ENCODE measurements at places on chromosomes 2 and 18. TPM values are rescaled to one million over a fixed set of nuclear protein-coding genes. Genes with fewer than 3 reads are reported as not detected.

The VWC2L gene
- not detected for total RNA-seq

The RNU2-63P gene
- 26.9 TPM for total RNA-seq

The HOXD12 gene
- not detected for total RNA-seq

The TMEM198 gene
- under 0.01 TPM for total RNA-seq

The SLC1A4 gene
- 22.1 TPM for total RNA-seq

The GPR155 gene
- 1.3 TPM for total RNA-seq

The TMEM247 gene
- total RNA-seq: not detected

The NPPC gene
- not detected for total RNA-seq

The PROKR1 gene
- not detected for total RNA-seq

The SIX3 gene
- not detected for total RNA-seq

The IL36A gene
- 6.3 TPM for total RNA-seq

The AMER3 gene
- under 0.01 TPM for total RNA-seq

The CSRNP3 gene
- 0.26 TPM for total RNA-seq

The CYRIA gene
- 4.1 TPM for total RNA-seq

The IL1RL2 gene
- 2.6 TPM for total RNA-seq

The PROC gene
- 0.26 TPM for total RNA-seq

The CYS1 gene
- total RNA-seq: 0.26 TPM

- DNase-seq: no peak
Observed at GRCh38 chr2:6667326-6667725, 198.4 kb downstream of the CMPK2 start.

DNA sequence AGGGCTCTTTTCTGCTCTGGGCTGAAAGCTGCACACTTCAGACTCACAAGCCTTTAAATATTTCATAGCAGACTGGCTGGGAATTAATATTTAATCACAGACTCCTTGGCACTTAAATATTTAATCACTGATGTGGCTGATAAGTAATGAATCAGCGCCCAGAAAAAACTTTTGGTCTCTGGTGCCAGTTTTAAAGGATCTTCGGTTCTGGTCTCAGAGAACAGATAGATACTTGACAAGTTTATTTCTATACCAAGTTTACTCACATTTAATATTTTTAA lies 201.2 kb downstream of the MYCN start:
- no peak for DNase-seq

DNA sequence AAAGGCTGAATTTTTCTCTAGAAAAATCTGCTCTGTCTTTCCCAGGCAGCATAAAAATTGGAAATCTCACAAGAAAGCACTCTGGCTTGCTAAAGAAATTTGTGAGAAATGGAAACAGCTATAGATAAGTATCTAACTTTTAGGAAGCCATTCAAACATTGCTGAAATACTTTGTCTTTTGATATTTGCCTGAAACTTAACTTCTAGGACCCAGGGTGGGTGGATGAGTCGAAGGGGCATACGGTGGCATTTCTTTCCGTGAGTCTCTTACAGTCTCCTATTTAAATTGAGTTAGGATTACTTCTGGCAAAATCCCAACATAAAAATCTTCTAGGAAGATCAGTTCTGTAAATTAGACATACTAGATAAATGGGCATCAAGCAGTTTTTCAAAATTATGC lies 532 bp upstream of the COL3A1 start:
- no peak for DNase-seq

DNA sequence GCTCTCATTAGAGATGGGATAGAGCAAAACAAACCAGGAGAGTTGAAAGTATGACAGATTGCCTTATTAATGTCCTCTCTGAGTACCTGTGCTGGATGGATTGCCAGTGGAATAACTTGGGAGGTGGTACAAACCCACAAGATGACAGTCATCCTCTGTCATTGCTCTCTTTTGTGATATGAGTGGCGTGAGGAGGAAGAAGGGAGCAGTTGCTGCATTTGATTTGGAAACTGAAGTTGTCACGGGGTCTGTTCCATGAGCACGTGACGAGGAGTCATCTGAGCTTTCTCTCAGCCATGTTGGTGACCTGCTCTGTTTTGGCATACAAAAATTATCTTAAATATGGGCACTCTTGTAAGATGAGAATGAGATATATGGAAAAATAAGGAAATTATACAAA lies 204.9 kb downstream of the FAM210A start:
- no peak for DNase-seq

GRCh38 chr2:229669841-229670240 lies 44.5 kb downstream of the DNER start:
- peak; percentile 24 for DNase-seq

GRCh38 chr2:20457661-20458630 lies 11.1 kb downstream of the RHOB start:
- no peak for DNase-seq

DNA sequence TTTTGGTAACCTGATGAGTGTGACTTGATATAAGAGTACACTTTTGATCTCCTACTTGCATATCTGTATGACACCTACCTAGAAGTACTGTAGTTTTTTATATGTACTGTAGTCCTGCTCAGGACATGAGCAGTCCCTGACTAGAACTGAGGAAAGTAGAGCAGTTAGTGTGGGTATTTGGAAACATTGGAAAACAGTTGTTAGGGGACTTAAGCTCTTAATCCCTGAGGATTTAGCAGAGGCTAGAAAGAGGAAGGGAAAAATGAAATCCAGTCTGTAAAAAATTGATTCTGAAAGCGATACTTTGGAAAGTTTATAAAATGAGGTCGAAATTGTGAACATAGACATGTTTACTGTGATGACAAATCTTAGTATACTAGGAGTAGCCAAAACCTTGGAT lies 125.6 kb downstream of the NCOA1 start:
- DNase-seq: no peak

DNA sequence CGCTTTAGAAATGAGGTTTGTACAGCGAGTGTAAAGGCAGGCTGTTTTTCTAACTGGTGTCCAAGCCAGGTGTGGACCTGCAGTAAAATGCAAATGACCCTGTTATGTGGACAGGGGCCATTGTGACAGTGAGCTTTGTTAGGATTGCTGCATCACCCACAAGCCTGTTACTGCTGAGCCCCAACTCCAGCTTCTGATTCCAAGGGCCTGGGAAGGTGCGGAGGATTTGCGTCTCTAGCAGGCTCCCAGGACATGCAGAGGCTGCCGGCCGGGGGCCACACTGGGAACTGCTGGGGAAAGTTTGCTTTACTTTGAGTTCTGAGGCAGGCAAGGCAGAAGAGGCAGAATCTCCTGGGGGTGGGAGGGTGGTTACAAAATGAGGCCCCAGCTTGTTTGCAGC lies 164.1 kb downstream of the GLI2 start:
- no peak for DNase-seq

DNA sequence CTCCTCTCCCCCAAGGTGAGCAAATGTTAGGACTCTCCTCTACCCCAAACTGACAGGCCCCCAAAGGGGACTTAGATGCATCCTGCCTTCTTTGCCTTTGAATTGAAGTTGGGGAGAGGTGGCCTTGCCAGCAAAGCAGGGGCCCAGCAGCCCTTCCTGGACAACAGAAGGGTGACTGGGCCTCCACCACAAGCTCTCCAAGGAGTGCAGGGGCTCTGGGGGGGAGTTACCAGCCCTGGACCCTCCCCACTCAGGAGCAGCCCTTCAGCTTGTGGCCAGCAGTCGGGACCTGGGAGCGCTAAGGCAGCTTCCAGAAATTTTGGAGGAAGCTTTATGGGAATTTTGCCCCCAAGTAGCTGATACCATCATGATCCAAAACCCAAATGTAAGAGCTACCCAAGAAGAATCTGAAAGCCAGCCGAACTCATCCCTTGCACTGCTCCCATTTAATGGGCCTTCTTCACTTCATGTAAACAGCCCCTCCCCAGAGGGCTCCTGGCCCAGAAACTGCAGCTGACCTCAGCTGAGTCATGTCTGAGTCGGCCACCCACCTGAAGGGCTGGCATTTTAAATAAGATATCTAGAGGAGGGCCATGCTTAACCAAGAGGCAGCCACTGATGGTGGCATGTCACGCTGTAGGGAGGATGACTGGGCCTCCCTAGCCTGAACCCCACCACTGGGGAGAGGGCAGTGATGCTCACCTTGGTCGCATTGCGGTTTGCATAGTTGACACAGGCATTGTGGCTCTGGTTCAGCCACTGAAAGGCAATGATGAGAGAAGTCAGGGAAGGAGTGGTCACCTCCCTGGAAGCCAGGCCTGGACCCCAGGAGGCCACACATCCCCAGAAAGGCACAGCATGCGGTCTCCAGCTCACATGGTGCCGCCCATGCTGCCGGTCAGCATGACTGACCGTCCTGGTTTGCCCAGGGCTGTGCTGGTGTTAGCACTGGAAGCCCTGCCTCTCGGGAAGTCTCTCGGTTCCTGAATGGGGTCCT lies 71.5 kb downstream of the SFXN5 start:
- DNase-seq: peak; percentile 61

GRCh38 chr18:47800248-47800647 lies 130.2 kb downstream of the SMAD2 start:
- no peak for DNase-seq

GRCh38 chr2:63053081-63053888 lies 2.7 kb downstream of the OTX1 start:
- DNase-seq: no peak

- DNase-seq: no peak
Observed at GRCh38 chr2:12223732-12224131, 477.3 kb downstream of the LPIN1 start.

DNA sequence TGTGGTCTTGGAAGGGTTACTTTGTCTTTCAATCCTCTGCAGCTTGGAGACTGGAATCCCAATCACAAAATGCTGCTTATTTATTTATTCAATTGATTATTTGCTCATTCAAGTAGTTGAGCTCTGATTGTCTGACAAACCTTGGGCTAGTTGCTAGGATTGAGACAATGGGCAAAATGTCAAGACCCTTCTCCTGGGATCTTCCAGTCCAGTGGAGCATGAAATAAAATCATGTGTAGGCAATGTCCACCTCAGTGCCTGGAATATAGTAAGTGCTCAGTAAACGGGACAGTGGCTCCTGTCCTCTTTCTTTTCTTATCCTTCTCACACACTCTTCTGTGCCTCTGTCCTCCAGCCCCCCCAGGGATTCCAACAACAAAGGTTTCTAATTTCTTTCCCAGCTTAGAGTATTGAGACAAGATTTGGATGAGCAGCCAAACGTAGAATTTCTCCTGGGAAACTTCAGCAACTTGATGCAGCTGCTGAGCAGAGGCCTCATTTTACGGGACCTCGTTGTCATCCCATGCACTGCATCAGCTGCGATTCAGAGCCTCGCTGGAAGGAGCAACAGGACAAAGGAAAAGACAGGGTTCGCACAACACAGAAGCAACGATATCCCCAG lies 545.0 kb downstream of the SOX11 start:
- no peak for DNase-seq

- no peak for DNase-seq
Observed at GRCh38 chr2:170462433-170463205, 252.5 kb upstream of the SP5 start.

DNA sequence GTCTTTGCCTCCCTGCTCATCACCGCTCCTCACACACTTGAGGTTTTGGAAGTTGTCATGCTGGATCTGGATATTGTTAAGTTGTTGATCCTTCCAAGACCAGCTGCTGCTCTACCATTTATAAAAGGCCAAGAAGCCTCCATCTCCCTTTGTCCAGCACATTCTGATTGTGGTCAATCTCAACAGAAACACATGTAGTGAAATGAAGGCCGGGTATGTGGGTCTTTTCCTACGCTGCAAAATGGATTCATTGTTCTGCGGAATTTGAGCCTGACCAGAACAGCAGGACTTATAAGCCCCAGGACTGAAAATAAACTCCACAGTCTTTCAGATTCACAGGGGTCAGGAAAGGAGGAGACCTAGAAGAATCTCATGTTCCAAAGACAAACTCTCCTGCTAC lies 238.4 kb downstream of the CMPK2 start:
- no peak for DNase-seq

DNA sequence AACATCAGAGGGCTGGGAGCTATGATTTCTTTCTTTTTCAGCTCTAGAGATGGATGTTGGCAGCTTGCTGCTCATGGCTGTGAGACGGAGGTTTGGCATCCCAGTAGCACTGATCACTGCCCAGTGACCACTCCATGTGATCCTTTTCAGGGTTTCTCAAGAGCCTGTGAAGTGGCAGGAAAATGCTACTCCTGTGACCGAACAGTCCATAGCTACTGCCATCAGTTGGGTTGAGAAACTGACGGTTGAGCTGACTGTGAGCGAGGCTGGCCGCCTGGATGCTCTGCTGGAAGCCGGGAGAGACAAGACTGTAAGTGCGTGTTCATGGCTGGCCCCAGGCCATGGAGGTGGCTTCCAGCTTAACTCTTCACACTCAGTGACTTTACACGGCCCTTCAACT lies 34.2 kb downstream of the VWA3B start:
- DNase-seq: no peak

DNA sequence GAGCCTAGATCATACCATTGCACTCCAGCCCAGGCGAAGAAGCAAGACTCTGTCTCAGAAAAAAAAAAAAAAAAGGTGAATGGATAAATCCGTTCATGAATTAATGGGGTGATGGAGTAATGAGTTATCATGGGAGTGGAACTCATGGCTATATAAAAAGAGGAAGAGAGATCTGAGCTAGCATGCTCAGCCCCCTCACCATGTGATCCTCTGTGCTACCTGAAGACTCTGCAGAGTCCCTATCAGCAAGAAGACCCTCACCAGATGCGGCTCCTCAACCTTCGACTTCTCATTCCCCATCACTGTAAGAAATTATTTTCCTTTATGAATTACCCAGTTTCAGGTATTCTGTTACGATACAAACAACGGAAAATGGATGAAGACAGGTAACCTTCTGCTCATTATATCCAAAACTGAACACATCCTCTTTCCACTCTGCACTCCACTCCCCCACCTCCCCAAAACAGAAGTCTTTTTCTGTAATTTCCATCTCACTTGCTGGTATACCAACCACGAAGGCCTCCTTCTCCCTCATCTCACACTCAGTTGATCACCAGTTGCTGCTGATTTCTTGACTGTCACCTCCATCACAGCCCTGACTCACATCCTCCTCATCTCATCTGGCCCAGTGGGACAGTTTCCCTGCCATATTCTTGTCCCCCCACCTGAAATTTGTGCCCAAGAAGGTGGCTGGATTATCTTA lies 8.8 kb downstream of the RETREG2 start:
- DNase-seq: no peak

GRCh38 chr2:26202981-26203490 lies 30.1 kb downstream of the GAREM2 start:
- DNase-seq: no peak

- peak; percentile 41 for DNase-seq
Observed at GRCh38 chr2:70984576-70985282, 6.3 kb downstream of the ANKRD53 start.

DNA sequence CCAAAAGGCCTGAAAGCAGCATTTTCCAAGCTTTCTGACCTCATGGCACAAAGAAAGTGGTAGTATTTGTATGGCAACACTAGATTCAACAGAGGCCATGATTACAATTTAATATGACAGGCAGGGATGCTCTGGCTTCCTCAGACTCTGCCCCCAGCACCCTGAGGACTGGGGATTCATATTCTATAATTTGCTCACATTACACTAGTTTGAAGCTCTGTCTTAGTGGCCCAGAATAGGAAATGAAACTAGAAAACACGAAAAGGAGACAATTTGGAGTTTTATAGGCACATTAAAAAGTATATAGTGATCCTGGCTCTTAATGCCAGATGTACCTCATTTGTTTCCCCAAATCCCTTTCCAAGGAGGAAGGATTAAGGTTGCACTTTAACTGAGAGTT lies 173.0 kb upstream of the STK17B start:
- DNase-seq: no peak

- peak; percentile 33 for DNase-seq
Observed at GRCh38 chr2:9423922-9424272, 443 bp downstream of the CPSF3 start.

GRCh38 chr18:58552057-58552461 lies 76.8 kb downstream of the ALPK2 start:
- DNase-seq: peak; percentile 85

All from bronchial epithelial cell (primary cell).